Caco-2 (cell line): ENCODE measurements at places on chromosomes 13 and 19. TPM values are rescaled to one million over a fixed set of nuclear protein-coding genes. Genes with fewer than 3 reads are reported as not detected.
A peak's percentile ranks its signal among the peaks of the same experiment; 100 is the strongest.

DNA sequence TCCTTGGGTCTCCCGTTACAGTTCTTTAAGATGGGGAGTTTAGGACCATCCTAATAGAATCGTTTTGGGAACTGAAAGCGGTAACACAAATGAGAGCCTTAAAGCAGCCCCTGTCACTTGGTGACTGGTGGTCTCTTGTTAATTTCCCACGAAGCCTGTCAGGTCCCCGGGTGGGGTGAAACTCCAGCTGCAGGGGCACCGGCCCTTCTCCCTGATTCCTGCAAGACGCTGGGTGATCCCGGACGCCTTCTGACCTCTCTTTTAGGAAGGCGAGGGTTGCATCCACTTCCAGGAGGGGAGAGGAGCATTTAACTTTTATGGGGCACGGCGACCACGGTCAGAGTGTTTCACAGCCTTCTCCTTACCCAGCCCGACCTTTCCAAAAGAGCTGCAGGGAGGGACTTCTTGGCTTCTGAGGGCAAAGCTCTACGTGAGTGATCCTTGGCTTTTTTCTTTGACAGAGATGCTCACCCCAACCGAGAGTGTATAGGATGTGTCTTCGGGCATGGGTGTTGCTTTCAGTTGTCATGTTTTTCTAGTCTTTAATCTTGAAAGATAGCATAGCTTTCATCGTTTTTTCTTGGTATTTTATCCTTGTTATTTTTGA, 688 bp downstream of the ZNF225 start:
- peak; percentile 13 for DNase-seq

GRCh38 chr13:48009284-48009683, 8.2 kb upstream of the SUCLA2 start:
- DNase-seq: peak; percentile 26

DNA sequence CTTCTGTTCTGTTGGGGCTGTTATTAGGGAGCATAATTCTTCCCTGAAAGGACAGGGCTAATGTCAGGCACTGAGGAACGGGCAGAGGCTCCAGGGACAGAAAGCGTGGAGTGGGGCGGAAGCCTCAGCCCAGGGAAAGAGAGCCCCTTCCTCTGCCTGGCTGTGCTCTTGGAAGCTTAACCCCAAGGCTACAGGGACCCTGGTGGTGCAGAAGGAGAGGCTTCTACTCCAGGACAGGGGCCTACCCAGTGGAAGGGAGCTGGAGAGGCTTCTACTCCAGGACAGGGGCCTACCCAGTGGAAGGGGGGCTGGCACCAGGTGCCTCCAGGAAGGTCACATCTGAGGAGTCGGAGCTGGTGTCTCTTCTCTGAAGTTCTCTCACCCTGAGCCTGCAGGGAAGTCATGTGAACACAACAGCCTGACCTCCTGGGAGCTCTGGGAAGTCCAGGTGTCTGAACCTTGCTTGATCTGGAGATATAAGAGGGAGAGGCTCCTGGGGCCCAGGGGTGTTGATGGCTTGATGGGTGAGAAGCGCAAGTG, 159.5 kb upstream of the SOX1 start:
- no peak for DNase-seq

- no peak for DNase-seq
These were observed 38.9 kb downstream of the DNM2 start for GRCh38 chr19:10756791-10757190.

GRCh38 chr19:13839130-13839937, 37.6 kb upstream of the NANOS3 start:
- DNase-seq: no peak

DNA sequence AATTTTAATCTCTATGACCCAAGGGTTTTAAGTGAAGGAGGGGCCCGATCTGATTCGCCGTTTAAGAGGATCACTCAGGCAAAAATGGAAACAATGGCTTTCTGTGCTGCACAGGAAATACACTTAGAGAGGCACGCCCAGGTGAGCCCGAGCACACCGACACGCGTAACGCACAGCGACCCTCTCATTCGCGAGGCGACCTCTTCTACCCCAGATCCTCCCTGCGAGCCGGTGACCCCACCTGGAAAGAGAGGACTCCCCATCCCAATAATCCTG, 216 bp downstream of the SH2D3A start:
- no peak for DNase-seq

DNA sequence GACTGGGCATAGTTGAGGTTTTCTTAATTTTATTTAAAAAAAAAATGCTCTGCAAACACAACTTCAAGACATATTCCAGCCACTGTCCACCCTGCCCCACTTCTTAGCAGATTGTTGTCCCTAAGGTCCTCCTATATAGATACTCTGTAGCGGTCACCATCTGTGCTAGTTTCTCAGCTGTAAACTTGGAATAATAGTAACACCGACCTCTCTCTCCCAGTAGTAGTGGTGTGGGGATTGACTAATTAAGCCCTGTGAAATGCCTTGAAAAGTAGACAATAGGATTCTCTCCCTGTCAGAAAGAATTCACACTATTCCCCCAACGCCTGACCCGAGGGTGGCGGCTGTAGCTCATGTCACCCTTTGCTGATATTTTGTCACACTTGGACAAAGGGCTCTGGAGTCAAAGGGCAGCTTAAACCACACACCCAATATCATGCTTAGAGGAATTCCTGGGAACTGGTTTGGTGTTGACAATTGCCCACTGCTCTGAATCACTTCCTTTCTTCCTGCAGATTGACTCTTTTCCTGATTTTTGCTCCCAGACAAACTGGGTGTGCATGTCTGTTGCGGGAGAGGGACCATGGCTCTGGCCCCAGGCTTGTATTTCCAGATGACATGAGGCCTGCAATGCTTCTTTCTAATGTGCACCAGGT, 9.2 kb upstream of the SERP2 start:
- peak; percentile 80 for DNase-seq

GRCh38 chr13:71587817-71588216, 279.2 kb downstream of the DACH1 start:
- DNase-seq: no peak

DNA sequence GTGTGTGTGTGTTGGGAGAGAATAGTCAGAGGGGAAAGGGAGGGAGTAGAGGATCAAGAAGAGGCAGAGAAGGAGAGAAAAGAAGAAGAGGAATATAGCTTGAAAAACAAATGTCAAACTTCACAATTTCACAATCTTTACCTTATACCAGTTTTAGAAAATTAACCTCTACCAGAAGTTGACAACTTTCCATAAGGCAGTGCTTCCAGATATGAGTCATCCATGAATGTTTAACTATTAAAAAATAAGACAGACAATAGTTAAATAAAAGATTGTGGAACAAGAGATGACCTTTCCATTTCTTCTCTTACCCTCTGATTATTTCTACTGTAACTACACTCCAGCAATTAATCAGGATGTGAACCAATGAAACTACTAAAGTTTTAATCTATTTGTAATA, 229.4 kb downstream of the ITGBL1 start:
- DNase-seq: no peak

DNA sequence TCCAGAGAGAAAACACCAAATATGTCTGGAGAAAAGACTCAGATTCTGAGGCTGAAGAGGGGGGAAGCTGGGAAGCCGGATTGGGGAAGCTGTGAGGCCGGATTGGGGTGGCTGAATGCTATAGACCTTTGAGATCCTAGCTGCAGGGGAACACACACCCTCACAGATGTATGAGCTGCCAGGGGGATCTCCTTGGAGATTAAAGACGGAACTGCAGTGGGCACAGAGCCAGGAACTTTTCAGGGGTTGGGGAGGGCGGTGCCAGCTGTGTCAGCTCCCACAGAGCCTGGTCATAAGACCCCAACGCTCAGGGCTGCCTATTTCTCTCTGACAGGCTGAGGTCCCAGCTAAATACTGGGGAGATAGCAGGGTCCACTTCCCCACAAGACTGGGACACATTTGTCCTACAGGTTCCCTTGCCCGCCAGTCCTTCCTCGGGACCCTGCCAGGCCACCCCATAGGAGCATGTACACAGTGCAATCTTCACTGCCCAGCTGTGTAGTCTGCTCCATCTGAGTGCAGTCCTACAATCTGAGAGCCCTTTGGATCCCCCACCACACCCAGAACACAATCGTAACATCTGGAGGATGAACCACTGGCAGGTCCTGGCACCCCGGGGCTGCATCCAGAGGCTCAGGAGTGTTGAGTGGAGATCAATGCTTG, 1893.9 kb downstream of the PCDH9 start:
- DNase-seq: no peak

DNA sequence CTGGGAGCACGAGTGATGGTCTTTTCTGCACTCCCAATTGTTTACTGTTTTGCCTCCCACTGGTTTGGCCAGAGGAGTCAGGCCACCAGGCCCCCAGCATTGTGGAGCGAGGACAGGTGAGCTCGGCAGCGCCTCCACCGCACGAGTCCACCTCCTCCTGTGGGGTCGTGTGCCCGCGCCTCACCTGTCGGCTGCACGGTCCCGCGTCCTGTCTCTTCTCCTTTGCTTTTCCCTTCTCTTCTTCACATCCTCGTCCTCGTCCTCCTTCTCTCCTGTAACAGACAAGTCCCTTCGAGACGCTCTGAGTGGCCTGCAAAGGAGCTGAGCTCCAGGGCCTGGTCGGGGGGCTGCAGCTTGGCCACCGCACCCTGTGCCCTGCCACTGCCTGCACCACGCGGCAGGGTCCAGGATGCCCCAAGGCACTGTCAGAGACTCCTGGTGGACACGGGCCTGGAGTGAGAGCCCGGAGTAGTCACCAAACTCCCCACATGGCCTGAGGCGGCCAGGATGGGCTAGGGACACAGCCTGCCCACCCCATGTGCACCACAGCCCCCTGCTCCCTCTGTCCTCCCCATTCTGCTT, 11.4 kb downstream of the AKAP8 start:
- no peak for DNase-seq

- DNase-seq: no peak
These were observed at the start of gene C19orf85 for GRCh38 chr19:55464662-55465054. TSS of gene C19orf85 (minus strand) at chr19:55464751. CDS start at chr19:55464554, 197 bp downstream.

DNA sequence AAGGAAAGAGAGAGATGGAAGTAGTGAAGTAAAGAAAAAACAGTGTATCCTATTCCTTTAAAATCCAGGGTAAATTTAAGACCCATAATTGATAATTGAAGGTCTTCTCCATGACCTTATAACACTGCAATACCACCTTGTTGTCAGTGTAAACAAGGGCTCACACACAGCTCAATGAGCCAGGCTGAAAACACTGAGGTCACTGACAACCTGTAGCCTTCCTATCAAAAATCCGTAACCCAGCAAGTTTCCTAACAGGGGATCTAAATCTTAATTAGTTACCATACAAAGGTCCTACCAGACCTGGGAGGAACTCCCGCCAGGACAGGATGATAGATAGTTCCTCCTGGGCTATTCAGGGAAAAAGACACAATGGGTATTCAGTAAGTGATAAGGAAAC, 1677.1 kb downstream of the OLFM4 start:
- no peak for DNase-seq

DNA sequence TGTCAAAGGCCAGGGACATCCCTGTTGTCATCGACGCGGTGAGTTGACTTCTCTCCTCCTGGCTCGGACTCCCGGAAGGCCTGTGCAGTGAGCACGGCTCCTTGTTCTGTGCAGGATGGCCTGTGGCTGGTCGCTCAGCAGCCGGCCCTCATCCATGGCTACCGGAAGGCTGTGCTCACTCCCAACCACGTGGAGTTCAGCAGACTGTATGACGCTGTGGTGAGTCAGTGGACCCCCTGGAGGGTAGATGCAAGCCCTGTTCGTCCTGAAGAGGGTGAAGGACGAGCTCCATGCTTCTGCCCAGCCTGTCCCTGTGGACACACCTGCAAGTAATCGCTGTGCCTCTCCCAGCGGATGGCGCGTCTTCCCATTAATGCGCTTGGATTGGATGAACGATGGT, 19.2 kb downstream of the NAXD start:
- no peak for DNase-seq

DNA sequence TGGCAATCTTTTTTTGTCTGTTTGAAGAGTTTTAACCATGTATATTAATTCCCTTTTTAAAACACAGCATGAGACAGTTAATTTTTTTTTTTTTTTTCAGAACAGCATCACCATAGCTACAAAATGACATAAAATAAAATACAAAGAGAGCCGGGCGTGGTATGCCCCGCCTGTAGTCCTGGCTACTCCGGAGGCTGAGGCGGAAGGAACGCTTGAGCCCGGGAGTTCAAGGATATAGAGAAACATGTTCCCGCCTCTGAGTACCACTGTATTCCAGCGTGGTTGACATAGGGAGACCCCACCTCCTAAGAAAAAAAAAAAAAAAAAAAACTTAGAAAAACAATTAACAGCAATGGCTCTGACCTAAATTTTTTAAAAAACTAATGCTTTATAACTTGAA, 10.0 kb upstream of the INSR start:
- no peak for DNase-seq

Gene FLT1
- 0.66 and 0.93 TPM in 2 replicates for total RNA-seq

Gene ETV2
- 0.77 and 1.3 TPM in 2 replicates for total RNA-seq
